CD4-positive, alpha-beta T cell (primary cell): ENCODE measurements at places on chromosomes 1 and 21. TPM values are rescaled to one million over a fixed set of nuclear protein-coding genes. Genes with fewer than 3 reads are reported as not detected.

PTGS2 gene
- total RNA-seq: 0.61 TPM

FMO4 gene
- 0.70 TPM for total RNA-seq

GDAP2 gene
- total RNA-seq: 18.1 TPM

MAP3K21 gene
- total RNA-seq: 0.99 TPM

BROX gene
- total RNA-seq: 52.3 TPM

OR14K1 gene
- not detected for total RNA-seq

TMEM240 gene
- 1.5 TPM for total RNA-seq

ATP6V1G3 gene
- not detected for total RNA-seq

ITLN2 gene
- not detected for total RNA-seq

ZBTB7B gene
- 25.1 TPM for total RNA-seq

ZNF593 gene
- total RNA-seq: 6.6 TPM

FAM72C gene
- total RNA-seq: not detected

CD84 gene
- 32.7 TPM for total RNA-seq

S100A7A gene
- total RNA-seq: not detected

DYNLT5 gene
- not detected for total RNA-seq

LAMC2 gene
- not detected for total RNA-seq

PADI1 gene
- not detected for total RNA-seq

TTF2 gene
- 36.6 TPM for total RNA-seq

IL24 gene
- not detected for total RNA-seq

LRRC38 gene
- not detected for total RNA-seq

CCSAP gene
- total RNA-seq: 14.3 TPM

ZNF326 gene
- 58.7 TPM for total RNA-seq

LCE3E gene
- not detected for total RNA-seq

TEX50 gene
- total RNA-seq: not detected

OR10J1 gene
- total RNA-seq: not detected

FCRL5 gene
- total RNA-seq: not detected

HDGF gene
- 60.8 TPM for total RNA-seq

IFI44L gene
- total RNA-seq: 19.5 TPM

PALMD gene
- total RNA-seq: not detected

AMPD1 gene
- not detected for total RNA-seq

ABCA4 gene
- total RNA-seq: not detected

ACTA1 gene
- total RNA-seq: not detected

CRP gene
- not detected for total RNA-seq

NPHS2 gene
- not detected for total RNA-seq

CHI3L1 gene
- total RNA-seq: not detected

DFFA gene
- 7.4 TPM for total RNA-seq

TSSK3 gene
- 0.98 TPM for total RNA-seq

UBE2U gene
- total RNA-seq: not detected

SGIP1 gene
- 0.84 TPM for total RNA-seq

RNU5D-1 gene
- total RNA-seq: not detected

CFAP141 gene
- not detected for total RNA-seq

FHAD1 gene
- not detected for total RNA-seq

LRRC7 gene
- total RNA-seq: 0.14 TPM

APH1A gene
- 122 TPM for total RNA-seq

LEMD1 gene
- total RNA-seq: not detected

APCS gene
- total RNA-seq: not detected

LCE2A gene
- total RNA-seq: not detected

TP73 gene
- not detected for total RNA-seq

RAB25 gene
- total RNA-seq: 0.58 TPM

CD1E gene
- not detected for total RNA-seq

CLCA2 gene
- total RNA-seq: not detected
